ENCODE measurements at places on chromosomes 12 and 14.

GRCh38 chr14:60722357-60723115 is 1.6 kb downstream of the SIX4 start:
- no peak for DNase-seq

DNA sequence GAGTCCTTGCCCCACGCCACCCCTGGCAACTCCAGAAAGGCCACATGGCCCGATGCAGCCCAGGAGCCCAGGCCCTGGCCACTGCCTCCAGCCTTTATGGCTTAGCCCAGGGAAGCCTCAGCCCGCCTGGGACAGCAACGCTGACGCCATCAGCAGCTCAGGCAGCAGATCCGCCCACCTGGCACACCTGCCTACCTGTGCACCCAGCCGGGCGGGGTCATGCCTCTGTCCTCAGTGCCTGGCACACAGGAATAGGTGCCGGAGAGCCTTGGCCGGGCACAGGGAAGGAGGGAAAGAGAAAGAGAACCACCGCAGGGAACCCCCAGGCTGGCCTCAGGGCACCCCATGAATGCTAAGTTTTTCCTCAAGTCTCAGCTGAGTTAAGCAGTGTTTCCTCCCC is 21.1 kb downstream of the BEGAIN start:
- DNase-seq: no peak

DNA sequence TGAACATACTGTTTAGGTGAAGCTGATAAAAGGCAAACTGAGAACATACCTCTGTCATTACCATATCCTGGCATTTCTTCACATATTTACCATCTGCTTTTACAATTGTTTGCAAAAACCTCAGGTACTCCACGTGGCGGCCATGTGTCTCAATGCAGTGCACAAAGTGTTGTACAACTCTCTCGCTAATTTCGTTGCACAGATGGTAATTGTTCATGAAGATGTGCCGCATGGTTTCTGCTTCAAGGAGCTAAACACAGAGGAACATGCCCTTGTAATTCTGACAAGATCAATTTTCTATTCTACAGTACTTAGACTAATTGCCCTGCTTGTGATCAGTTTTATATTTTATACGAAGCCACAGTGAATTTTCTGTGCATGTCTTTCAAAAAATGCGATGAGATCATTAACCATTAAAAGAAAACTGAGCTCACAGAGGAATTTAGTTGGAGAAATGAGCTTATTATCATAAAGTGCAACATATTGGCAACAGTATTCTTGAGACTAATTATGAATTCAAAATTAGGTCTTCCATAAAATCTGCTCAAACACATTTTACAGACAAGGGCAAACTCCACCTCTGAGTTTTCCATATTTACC is 233.8 kb downstream of the ITPR2 start:
- peak; percentile 7 for DNase-seq

- DNase-seq: no peak
Measured at GRCh38 chr14:106286697-106287290, 760.4 kb downstream of the TMEM121 start.

DNA sequence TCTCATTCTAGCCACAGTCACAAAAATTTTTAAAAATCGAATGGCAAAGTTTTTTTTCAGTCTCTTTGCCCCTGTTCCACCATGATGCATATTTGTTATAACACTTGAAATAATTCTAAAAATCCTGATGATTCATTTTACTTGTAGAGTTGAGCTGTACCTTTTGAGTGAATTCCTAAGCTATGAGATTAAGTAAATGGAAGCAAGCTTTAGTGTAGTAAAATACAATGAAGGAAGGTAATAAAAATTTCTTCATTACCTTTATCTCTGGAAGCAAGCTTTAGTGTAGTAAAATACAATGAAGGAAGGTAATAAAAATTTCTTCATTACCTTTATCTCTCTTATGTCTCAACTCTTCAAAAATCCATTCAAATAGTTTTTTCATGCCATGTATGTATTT is 46.1 kb downstream of the TMTC3 start:
- no peak for DNase-seq

DNA sequence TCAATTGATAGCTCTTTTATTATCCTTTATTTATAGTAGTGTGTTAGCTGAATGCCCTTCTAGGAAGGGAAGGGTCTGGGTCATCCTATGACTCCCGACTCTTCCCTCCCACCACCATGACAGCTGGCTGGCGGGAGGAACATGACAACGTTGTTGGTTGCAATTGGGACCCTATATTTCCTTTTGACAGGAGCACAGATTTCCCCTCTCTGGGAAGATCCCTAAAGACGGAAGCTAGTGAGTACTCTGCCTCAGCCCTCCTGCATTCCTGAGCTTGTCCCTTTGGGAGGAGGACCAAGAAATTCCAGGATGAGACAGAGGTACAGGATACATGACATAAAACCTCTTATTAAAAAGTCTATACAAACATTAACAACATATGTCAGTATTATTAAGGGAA is 485.4 kb downstream of the NAV3 start:
- no peak for DNase-seq

DNA sequence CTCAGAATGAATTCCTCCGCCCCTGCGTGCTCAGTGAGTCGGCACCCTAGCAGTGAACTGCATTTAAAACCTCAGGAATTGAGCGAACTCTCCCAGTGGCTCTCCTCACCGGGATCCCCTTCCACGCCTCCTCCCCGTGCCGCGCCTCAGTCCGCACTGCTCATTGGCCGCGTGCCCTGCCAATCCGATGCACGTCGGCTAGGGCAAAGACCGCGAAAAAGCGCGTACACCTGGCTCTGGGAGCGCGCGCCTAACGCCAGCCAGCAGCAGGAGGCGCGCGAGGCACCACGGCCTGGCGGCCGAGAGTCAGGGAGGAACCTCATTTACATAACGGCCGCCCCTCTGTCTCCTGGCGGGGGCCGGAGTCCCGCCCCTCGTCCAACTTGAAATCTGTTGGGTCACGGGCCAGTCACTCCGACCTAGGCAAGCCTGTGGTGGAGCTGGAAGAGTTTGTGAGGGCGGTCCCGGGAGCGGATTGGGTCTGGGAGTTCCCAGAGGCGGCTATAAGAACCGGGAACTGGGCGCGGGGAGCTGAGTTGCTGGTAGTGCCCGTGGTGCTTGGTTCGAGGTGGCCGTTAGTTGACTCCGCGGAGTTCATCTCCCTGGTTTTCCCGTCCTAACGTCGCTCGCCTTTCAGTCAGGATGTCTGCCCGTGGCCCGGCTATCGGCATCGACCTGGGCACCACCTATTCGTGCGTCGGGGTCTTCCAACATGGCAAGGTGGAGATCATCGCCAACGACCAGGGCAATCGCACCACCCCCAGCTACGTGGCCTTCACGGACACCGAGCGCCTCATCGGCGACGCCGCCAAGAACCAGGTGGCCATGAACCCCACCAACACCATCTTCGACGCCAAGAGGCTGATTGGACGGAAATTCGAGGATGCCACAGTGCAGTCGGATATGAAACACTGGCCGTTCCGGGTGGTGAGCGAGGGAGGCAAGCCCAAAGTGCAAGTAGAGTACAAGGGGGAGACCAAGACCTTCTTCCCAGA is at the start of gene HSPA2:
Gene HSPA2, plus strand, starts transcription at position 534 of the 995 bp plus-strand sequence. Its CDS starts 109 bp downstream, at position 643.
- DNase-seq: peak; percentile 96

DNA sequence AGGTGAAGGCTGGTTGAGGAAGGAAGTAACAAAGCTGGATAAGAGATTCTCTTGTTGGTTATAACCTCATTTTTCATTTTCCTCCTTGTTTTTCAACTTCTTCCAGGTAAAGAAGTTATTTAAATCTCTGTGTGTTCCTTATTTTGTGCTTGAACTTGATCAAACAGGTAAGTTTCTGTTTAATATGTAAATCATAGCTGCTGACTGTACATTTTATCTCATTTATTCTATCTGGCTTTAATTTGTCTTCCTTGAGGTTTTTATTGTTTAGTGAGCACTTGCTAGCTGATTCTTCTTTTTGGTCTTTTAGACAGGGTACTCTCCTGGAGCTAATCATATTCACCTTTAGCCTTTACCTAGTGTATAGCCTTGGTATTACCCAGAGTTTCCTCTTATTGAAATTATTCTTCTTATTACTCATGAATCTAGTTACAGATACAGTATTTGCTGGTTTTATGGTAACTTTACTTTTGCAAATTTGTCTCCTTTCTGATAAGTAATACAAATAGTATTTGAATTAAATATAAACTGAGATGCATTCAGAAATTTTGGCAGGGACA is 42.4 kb downstream of the TXNRD1 start:
- DNase-seq: no peak

- no peak for DNase-seq
Measured at GRCh38 chr12:58640314-58640713, 280.0 kb downstream of the LRIG3 start.

DNA sequence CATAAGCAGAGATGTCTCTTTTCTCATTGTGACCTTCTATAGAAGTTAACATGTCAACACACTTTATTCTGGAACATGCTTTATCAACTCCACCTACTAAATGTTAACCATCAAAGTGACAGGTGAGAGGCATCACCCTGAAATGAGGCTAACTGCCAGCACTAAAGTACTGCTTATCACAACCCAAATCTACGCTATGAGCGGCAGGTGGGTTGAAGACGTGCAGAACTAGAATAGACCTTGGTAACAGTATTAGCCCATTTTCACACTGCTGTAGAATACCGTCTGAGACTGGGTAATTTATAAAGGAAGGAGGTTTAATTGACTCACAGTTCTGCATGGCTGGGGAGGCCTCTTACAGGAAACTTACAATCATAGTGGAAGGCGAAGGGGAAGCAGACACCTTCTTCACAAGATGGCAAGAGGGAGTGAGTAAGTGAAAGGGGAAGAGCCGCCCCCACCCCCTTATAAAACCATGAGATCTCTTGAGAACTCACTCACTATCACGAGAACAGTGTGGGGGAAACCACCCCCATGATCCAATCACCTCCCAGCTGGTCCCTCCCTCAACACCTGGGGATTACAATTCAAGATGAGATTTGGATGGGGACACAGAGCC is 359.0 kb downstream of the SEC23A start:
- DNase-seq: no peak

GRCh38 chr14:63940387-63940786 is 87.6 kb downstream of the SYNE2 start:
- DNase-seq: no peak

GRCh38 chr14:57755018-57755521 is 110.8 kb downstream of the SLC35F4 start:
- no peak for DNase-seq

GRCh38 chr12:113289361-113289760 is 45.5 kb downstream of the SLC8B1 start:
- DNase-seq: no peak

DNA sequence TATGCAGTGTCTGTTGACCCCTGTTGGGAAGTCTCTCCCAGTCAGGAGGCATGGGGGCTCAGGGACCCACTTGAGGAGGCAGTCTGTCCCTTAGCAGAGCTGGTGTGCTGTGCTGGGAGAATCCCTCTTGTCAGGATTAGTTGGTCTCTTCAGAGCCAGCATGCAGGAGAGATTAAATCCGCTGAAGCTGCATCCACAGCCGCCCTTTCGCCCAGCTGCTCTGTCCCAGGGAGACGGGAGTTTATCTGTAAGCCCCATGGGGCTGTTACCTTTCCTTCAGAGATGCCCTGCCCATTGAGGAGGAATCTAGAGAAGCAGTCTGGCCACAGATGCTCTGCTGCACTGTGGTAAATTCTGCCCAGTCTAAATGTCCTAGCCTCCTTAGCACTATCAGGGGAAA is 13.1 kb upstream of the KLRC1 start:
- DNase-seq: no peak

DNA sequence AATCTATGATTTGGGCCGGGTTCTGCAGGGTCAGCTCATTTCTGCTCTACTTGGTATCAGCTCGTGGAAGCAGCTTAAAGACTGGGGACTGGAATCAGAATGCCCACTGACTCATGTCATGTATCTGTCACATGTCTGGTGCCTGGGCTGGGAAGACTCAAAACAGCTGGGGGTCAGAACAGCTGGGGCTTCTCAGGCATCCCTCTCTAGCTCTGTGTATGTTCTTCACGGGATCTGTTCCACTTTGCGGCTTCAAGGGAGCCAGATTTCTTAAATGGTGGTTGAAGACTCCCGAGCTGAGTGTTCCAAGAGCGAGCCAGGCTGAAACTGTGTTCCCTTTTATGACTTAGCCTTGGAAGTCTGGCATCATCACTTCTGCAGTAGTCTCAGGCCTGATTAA is 11.9 kb downstream of the AEBP2 start:
- no peak for DNase-seq

DNA sequence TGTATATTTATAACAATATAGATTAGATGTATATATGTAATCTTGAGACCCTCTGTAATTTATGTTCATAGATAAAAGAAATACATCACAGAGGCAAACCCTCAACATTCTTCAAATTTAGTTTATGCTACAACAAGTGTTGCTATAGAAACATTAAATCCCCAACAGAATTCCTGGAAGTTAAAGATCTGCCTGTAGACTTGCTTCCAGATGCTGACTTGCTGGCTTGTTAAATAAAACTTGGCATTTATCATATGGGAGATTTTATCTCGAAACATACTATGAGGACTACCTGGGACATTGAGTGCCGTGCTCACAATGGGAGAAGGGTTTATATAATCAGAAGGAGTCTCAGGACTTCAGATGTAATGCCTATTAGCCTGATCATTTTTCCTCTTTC is 136.3 kb upstream of the PLXNC1 start:
- DNase-seq: no peak

DNA sequence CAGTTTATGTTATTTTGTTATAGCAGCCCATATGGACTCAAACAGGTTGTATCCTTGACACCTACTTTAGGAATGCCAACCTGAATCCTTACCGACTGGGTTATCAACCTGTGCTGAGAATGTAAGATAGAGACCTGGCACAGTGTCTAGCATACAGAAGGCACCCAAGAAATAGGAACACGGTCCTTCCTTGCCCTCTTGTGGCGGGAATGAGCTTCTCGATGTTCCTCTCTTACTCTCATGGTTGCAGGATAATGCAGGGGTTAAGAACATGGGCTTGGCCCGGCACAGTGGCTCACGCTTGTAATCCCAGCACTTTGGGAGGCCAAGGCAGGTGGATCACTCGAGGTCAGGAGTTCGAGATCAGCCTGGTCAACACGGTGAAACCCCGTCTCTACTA is 6.5 kb downstream of the C12orf43 start:
- peak; percentile 32 for DNase-seq

DNA sequence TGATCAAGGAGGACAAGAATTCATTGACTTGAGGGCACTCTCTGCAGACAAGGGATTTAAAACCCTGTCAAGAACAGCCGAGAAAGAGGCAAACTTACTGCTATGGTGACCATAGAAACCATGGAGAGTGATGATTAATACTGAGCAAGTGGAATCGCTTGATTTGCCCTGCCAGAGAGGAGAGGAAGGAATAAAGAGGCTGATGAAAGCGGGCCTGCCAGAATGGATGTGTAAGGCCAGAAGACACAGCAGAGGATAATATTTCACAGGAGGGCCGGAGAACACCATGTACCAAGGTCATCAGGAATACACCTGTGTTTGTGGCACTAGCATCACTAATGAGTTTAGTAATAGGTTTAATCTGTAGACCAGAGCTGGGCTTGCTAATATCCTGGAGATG is 221.8 kb upstream of the DCN start:
- no peak for DNase-seq

- no peak for DNase-seq
Measured at GRCh38 chr14:56900726-56901125, 90.4 kb upstream of the OTX2 start.

DNA sequence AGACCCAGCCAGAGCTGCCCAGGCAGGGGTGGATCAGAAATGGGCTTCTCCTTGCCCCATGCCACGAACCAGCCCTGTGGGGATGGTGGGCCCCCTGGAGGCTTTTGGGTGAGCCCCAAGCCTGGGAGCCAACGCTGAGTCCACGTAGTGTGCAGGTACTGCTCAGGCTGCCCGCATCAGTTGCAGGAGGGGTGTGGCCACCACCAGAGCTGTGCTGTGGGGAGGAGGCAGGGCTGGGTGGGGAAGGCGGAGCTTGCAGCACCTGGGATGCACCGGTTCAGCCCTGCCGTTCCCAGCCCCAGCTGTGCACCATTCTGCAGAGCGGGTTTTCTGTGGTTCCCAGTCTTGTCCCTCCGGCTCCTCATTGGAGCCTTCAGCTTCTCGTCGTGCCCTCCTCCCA is 36.3 kb downstream of the IL31 start:
- DNase-seq: no peak
